ENCODE measurements at places on chromosomes 7 and 10.

DNA sequence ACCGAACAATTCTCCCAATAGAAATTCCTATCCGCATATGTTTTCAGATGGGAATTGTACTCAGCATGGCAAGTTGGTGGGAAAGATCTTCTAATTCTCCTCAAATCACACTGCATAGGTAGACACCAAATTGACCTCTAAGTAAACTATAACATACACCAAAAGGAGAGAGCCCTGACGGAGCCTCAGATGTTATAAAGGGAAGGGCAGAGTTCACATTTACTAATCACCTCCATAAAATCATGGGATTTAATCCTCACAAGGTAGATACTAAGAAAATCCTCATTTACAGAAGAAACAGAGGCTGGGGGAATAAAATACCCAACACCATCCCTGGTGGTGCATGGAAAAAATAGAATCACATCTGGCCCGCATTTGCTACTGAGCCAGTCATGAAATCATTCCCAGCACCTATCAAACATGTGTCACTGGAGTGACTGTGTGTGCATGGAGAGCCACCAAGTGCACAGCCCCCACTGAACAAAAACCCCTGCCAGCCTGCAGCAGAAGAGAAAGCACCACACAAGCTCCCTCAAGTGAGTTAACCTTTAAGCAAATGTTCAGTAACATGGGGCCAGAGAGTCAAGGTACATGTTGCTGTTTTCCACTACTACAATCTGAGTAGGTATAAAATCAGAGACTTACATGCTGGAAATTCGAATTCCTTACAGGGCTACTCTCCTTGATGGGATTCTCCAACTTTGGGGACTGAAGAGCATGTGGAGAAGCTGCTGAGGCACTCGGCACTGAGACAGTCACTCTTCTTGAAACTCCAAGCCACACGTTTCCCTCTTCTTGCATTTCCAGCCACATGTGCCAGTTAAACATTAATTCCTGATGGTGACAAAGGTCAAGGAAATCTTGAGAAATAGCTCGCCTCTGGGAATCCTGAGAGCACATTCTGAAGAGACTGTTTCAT is at the start of gene DDC:
DDC (minus strand) TSS at position 766 of the 919 bp plus-strand sequence. CDS start 21,320 bp downstream, outside the sequence.
- DNase-seq, result no peak

DNA sequence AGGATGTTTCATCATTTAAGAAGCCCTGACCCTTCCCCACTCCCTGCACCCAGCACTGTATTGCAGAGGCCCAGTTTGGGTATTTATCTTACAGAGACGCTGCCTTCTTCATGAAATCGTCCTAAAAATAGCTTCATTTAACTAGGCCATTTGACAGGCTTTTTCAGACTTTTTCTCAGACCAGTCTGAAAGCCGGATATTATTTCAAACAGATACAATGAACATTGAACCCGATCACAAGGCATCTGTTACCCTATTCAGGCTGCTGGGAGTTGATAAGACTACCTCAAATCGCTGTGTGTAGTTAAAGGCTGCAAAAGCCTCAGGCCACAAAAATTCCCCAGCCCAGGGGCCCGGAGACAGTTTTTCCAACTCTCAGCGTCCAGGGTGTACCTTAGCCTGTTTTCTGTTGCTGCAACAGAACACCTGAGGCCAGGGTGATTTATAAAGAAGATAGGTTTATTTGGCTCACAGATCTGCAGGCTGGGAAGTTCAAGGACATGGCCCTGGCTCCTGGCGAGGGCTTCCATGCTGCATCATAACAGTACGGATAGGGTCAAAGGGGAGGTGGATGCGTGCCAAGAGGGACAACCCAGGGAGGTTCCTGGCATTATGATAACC is 130.7 kb upstream of the SH2B2 start:
- no peak for DNase-seq

DNA sequence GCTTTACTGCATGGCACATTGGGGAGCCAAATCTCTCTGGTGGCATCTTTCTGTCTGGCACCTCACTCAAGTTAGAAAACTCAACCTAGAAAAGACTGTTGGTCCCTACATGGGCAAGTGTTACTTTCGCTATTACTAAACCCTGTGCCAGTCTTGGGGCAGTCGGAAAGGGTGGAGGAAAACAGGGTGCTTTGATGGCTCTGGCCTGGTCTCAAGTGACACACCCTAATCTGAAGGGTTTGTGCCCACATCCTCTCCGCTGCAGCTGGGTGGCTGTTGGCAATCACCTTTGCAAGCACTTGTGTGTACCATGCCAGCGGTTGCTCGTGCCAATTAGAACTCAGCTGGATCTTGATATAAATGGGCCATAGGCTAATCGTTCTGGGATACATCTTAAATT is 159.8 kb upstream of the ITGB1 start:
- DNase-seq, result no peak

GRCh38 chr10:69056129-69056528 is 31.8 kb upstream of the SRGN start:
- no peak for DNase-seq

DNA sequence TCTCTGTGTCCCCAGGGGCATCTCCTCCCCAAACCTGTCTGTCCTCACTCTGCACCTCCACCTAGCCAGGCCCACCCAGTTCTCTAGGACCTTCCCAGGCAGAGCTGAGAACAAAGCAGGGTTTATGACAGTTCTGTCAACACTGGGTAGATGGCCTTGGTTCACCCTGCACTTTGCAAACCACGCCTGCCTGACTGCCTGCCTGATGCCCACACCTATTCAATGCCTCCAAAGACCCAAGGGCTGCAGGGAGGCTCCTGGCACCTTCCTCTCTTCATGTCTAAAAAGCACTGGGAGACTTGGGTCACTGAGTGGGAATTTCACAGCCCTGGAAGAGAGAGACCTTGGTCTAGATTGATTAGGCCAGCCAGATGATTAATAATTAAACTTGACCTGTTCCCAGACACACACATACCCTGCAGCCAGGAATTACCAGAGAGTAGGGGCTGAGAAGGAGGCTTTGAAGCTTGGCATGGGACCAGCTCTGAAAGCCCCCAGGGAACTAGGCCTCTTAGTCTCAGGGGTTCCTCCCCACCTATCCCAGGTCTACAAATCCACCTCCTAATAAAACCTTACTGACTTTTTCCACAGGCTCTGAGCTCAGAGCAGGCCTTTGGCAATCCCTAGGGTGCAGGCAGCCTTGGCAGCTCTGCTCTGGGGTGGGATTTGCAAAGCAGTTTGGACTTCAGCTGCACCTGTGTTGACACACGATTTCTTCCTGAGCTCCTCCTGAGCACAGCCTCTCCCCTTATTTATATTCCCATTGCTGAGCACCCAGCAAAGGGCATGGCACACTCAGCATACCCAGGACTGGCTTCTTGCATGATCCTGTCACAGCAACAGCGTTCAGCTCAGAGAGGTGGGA is 25.7 kb upstream of the PDCD4 start:
- DNase-seq, result no peak

DNA sequence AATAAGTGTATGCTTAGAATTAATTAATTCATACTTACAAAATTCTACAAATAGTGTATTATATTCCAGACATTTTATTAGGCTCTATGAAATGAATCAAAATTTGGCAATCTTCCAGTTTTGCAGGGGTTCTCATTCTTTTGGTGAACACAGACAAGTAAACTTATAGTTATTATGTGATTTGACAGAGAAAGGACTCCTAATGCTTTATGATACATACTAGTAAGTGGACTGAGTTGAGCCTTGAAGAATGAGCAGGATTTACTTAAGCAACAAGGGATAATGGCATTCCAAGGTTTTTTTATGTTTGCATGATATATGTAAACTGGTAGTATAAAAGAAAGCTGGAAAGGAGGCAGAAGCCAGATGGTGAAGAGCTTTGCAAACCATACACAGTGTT is 145.7 kb upstream of the FERD3L start:
- no peak for DNase-seq

- DNase-seq, result no peak
These were observed 8.8 kb downstream of the CCSER2 start for GRCh38 chr10:84337199-84337598.

- no peak for DNase-seq
These were observed 483.2 kb upstream of the MKI67 start for GRCh38 chr10:128609460-128609859.

- DNase-seq, result no peak
These were observed 1.3 kb upstream of the CDK14 start for GRCh38 chr7:90594751-90595317.

DNA sequence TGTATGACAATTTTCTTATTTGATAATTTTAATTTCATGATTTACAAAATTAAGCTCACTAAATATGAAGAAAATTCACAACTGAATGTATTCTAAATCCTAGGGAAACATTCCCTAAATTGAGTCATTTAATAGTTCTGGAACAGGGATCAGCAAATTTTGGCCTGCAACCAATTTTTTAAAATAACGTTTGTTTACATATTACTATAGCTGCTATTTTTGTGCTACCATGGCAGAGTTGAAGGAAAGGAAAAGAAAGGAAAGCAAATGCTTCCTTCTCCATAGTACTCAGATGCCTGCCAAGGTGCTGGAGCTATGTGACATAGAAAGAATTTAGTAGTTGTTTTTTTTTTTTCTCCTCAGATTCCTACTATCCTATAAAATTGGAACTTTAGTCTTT is 1307.7 kb upstream of the LRRTM3 start:
- DNase-seq, result no peak

DNA sequence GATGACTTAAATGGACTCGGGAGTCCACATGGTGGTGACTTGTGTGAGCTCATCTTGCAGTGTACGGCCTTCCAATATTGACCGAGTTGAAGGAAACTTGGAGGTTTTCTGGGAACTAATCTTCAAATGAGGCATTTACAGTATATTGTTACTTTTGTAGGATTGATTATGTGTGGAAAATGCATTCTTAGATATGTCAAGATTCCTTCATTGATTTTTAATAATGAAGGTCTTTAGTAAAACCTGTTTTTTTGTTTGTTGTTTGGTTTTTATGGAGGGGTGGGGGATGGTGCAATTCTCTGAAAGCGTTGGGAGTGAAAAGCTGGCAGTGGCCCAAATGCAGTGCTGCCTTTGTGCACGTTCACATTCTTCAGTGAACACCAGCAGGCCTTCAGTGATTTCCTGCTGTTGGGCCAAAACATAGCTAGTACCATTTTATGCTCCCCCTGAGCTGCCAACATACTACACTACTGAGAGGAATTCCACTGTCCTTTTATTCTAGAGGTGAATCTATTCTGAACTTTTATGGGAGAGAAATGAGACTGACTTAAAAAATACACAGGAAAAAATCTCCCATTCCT is 50.4 kb downstream of the CCNY start:
- DNase-seq, result no peak

DNA sequence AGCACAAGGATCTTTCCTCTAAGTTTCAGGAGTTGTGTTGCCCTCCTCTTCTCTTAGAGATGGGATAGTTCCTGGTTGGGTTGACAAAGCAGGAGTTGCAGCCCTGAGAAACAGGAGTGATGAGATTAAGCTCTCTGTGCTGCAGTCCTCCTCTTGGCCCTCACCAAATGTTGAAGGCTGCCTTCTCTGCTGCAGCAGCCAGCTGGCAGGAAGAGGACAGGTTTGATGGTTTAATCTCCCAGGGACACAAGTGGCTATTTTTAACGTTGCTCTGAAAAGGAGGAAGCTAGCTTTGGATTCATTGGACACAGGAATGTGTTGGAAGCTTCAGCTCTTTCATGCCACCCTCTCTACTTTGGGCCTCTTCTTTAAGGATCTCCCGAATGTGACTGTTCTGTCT is 9.4 kb downstream of the STRIP2 start:
- no peak for DNase-seq

- no peak for DNase-seq
These were observed 19.7 kb downstream of the CAV1 start for GRCh38 chr7:116544487-116544886.

DNA sequence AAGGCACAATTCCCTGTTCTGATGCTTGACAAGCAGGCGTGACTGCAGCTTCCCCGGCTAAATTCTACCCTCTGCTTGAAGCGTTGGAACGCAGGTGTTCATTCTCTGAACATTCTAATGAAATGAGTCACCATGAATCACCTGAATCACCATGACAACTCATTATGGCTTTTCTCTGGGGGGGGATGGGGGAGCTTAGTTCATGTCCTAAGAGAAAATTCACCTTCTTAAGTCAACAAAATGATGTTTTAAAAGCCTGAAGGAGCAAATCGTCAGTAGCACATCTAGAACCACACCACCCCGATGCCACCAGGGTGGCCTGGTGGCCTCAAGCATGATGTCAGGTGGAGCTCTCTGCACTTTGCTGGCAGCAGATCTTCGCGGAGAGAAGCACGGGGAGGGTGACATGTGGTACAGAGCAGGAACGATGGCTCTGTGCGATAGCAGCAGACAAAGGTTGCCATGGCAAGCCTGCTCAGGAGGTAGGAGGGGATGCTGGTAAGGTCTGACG is 33.7 kb downstream of the DDC start:
- DNase-seq, result peak; percentile 2

DNA sequence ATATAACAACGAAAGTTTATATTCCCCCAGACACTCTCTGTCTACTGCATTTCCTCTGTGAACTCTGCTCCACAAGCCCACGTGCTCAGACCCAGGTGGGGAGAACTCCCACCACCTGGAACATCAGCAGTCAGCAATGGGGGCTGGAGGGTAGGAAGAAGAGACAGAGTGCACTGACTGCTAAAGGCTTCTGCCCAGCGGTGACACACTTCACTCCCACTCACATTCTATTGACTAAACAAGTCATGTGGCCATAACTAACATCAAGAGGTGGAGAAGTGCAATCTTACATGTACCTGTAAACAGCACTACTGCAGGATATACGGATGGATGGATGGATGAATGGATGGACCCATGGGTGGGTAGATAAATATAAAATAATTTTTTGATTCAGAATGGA is 122.2 kb downstream of the MPP7 start:
- peak; percentile 21 for DNase-seq

DNA sequence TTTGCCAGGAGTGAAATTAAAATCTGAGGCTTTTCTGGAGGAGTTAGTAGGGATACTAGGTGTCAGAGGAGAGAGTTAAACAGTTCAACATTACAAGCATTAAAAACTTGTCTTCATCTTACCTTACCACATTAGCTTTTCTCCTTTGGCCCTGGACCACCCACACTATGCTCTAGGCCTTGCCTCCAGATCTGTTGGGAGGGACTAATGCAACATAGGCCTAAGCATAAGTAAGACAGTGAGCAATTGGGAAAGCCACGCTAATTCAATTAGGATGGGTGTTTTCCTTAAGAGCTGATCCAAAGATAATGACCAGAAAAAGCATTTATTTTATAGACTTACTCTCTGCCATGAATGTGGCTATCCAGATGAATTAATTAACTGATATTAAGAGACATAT is 158.9 kb downstream of the ELMO1 start:
- DNase-seq, result no peak

- DNase-seq, result no peak
These were observed 21.0 kb upstream of the LRRC17 start for GRCh38 chr7:102891693-102892261.

GRCh38 chr7:39745320-39745719 is 121.9 kb downstream of the RALA start:
- no peak for DNase-seq

DNA sequence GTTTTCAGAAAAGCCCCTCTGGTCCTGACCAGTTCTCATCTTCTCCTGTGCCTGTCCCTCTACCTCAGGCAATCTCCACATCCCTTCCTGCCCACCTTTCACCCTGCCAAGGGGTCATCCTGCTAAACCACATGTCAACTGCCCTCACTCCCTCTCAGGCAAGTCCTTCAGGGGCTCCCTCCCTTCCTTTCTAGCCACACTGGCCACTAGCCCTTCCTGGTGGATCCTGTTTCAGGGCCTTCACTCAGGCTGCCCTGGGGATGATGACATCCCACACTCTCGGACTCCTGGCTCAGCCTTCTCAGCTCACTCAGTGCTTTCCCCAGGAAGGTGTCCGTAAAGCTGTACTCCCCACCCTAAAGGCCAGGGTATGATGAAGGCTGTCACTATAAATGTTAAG is 13.4 kb downstream of the STEAP1B start:
- DNase-seq, result no peak

GRCh38 chr7:85322252-85322651 is 135.4 kb upstream of the SEMA3D start:
- no peak for DNase-seq
